ENCODE measurements at places on chromosomes 2 and 18.
A peak's percentile ranks its signal among the peaks of the same experiment; 100 is the strongest.

GRCh38 chr2:41909584-41909983 lies 138.2 kb upstream of the PKDCC start:
- DNase-seq, result no peak

GRCh38 chr2:236665572-236666118 lies 96.0 kb downstream of the ACKR3 start:
- DNase-seq, result no peak

GRCh38 chr2:10845640-10846039 lies 33.1 kb upstream of the PDIA6 start:
- DNase-seq, result no peak

DNA sequence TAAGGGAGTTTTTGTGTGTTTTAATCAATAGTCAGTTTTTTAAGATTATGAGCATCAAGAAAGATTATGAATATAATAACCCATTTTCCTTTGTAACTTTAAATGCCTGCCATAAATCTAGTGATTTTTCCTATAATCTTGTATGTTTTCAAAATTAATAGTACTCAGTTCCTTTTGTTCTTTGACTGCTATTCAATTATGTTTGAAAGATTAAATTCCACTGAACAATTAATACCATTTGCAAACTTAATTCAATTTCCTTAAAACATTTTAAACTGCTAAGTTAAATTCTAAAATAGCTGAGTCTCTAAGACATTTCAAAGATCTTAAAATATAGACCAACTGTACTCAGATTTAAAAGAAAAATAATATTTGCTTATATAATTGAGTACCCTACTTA lies 1173.9 kb upstream of the TMEFF2 start:
- no peak for DNase-seq

GRCh38 chr18:72612894-72613533 lies 68.9 kb upstream of the CBLN2 start:
- no peak for DNase-seq

DNA sequence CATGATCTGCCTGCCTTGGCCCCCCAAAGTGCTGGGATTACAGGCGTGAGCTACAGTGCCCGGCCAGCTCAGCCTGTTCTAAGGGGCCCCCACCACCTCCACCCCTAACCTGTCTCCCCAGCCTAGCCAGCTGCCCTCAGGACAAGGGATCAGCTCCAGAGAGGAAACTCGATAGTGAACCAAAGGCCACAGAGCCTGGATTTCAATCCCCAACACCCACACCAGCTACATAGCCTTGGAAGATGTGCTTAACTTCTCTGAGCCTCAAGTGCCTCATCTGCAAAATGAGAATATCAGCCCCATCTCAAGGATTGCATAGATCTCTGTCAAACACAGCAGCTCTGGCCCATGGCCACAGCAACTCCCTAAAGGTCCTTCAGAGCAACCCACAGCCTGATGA lies 32.0 kb downstream of the BIN1 start:
- no peak for DNase-seq

- DNase-seq, result no peak
Observed at GRCh38 chr18:22347606-22348511, 69.9 kb downstream of the CTAGE1 start.

DNA sequence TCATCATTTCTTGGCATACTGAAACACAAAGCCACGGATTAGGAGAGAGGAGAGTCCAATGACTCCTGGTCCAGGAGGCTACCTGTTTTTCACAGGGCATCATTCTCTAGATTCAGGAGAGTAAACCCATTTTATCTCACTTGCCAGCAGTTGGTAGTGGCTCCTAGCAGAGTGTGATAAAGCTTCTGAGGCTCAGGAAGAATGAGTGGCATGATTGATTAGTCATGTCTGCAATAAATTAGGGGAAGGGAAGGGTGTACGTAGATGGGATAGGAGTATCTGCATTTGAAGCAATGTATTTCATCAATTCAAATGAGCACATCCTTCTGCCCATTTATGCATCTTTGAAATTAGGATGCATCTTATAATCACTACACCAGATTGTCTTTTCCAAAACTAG lies 31.1 kb upstream of the PNO1 start:
- DNase-seq, result no peak

- DNase-seq, result peak; percentile 64
Observed at GRCh38 chr18:59268721-59269562, 4.3 kb downstream of the RAX start.

GRCh38 chr2:188570370-188570769 lies 278.7 kb downstream of the GULP1 start:
- DNase-seq, result no peak

GRCh38 chr2:238239543-238239862 lies 335 bp downstream of the HES6 start:
- peak; percentile 40 for DNase-seq

Data from MM.1S (cell line).